Left ventricle myocardium superior (tissue), 1 donor: ENCODE measurements at places on chromosomes 2 and 18.

GRCh38 chr2:67733517-67733916 is 329.3 kb downstream of the C1D start:
- no peak for DNase-seq

GRCh38 chr2:43814711-43815110 is 23.9 kb downstream of the ABCG5 start:
- no peak for DNase-seq

DNA sequence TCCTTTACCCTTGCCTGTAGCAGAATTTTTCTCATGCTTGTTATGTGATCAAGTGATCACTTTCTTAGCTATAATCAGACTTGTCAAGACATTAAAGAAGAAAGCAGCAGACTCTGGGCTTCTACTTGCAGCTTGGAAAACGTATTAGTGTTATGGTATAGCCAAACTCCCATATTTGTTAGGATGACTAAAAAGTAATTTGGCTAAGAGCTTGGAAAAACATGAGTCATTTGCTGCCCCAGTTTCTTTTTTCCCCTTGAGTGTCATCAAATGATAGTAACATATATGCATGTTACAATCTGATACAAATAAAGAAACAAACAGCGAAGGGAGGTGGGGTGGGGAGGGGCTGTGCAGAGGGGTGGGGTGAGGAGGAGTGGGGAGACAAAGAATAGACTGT is 155.5 kb downstream of the IKZF2 start:
- DNase-seq, result no peak

DNA sequence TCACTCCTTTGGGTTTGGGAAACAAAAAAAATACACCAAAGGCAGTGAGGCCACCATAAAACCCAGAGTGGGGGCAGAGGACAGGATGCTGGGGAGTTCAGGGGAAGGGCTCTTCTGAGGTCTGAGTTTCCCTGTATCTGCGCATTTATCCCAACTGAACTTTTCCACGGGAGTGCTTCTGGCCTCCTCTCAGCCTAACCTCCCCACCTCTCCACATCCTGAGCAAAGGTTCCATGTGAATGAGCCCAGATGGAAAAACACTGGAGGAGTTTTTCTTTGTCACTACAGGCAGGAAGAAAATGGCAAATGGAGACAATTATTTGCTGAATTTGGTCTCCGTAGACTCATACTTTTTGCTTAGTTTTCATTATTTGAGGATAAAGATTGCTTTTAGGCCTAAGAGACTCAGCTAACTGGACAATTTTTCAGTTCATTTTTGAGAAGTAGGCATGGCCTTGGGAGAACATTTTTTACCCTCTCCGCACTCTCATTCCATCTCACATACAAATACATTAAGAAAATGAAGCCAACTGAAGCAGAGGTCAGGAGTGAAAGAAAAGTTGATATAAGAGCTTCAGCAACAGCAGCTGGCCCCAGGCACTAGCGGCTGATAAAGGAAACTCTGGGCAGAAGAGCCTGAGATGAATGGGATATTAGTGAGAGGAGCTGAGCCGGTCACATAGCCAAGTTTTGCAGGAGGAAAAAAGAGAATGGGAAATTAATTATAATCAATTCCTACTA is 82.6 kb upstream of the CYP1B1 start:
- DNase-seq, result peak; percentile 48

DNA sequence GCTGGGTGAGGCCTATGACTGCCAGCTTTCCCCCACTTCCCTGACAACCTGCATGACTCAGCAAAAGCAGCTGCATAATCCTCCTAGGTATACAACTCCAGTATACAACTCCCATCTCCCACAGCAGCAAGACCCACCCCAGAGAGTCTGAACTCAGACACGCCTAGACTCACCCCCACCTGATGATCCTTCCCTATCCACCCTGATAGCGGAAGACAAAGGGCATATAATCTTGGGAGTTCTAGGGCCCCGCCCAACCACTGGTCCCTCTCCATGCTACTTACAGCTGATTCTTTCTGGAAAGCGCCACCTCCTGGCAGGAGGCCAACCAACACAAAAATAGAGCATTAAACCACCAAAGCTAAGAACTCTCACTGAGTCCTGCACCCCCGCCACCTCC is 296.5 kb downstream of the DCC start:
- no peak for DNase-seq

DNA sequence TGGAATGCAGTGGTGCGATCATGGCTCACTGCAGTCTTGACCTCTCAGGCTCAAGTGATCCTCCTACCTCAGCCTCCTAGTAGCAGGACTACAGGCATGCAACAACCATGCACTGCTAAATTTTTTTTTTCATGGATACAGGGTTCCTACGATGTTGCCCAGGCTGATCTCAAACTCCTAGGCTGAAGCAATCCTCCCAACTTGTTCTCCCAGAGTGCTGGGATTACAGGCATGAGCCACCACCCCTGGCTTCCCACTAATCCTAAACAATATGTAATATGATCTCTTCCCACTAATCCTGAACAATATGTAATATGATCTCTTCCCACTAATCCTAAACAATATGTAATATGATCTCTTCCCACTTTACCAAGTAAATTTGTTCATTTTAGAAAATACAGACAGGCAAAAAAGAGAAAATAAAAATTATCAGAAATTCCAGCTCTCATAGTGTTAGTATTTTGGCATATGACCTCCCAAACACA is 33.7 kb upstream of the C18orf32 start:
- no peak for DNase-seq

GRCh38 chr2:161352719-161353118 is 44.5 kb downstream of the PSMD14 start:
- DNase-seq, result no peak

DNA sequence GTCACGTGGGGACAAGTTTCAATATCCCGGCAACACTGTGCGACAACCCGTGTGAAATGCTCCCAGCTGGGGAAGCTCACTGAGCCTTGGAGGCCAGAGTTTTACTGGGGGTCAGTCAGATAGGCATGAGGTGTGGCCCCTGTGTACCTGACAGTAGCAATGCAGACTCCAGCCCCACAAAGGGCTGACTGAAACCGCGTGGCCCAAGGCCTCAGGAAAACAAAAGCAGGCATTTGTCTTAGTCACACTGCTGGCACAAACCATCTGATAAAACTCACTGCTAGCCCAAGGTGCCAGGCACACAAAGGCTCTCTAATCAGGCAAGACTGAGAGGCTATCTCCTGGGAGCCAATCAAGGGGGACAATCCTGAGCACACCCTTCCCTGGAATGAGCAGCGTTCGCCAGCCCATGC is 786.6 kb upstream of the RAB6C start:
- DNase-seq, result no peak

GRCh38 chr2:232653441-232653840 is 20.0 kb downstream of the EFHD1 start:
- DNase-seq, result no peak

- no peak for DNase-seq
These were observed 9.5 kb downstream of the KCMF1 start for GRCh38 chr2:84980263-84980983.

DNA sequence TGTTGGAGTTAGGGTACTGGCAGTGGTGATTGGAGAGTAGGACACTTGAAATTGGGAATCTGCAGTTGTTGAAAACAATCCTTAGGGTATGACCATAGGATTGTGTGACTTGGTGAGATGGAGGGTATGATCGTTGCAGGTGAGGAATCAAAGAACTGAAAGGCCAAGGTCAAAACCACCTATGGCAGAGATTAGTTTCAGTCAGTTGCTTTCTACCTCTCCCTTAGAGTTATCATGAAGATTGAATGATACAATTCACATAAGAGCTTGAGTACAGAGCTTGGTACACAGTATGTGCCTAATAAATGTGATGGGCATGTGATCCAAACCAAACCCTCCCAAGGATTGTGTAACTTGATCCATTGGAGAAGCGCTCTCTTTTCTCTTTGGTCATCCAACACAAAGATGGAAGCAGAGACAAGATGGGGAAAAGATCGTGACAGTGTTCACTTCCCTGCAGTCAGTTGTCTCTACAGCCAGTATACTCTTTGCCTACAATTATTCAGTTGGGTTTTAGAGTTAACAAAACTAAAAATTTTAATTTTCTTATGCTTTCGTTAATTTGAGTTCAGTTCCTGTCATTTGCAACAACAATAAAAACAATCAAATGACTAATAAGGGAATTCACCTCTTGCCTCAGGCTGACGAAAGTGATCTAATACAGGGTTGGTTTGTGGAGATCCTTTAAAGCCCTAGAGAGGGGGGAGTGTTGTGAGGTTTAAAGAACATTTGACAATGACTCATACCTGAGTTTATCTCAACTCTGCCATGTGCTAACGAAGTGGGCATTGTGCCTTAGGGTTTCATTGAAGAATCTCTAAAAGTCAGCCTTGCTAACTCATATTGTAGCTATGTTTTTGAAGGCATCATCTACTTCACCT is 14.8 kb upstream of the SMAD2 start:
- no peak for DNase-seq

GRCh38 chr2:241959751-241960269 is 90.3 kb downstream of the RTP5 start:
- DNase-seq, result no peak

DNA sequence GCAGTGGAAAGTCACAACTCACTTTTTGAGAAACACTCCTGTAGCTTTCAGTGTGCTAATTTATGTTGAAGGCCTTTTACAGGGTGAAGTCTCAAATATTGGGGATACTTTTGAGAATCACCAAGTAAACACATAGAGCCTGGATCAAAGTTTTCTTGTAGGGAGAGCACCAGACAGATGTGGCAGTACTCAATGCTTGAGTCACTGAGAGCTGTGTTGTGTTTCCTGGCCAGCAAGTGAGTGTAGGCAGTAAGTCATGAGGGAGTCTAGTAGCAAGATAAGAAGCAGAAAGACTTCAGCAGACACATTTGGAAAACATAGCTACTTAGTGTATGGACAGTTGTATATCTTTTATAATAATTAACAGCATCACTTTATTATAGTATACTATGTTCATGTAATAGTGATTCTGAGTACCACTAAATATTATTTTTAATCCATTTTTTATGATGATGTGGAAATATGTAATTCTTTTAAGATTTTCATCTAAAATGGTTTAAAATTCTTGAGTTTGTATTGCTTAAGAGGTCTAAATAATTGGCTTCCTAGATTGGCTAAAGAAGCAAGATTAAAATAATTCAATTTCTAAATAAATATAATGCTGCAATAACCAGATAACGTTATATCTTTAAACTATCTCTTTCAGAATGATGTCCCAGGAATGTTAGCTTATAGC is 12.8 kb downstream of the PSMD1 start:
- DNase-seq, result no peak

GRCh38 chr2:58702302-58702885 is 461.3 kb upstream of the FANCL start:
- no peak for DNase-seq

DNA sequence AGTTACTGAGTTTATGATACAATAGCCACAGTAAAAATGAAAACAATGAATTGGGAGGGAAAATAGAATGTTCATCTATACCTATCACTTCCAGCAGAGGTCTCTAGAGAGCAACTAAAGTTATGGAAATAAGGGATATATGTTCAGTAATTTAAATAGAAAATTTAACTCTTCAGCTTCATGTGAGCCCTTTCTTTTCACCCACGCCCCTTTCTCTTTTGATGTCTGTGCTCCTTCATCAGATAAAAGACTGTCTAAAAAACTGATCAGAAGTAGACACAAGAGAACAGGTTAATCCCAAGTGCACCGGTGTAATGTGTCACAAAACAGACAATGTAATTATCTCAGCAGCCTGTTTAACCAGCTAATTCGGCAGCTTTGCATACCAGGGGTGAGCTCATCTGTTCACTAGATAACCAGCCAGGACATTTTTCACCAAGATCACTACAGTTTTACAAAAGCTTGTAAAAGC is 238.5 kb upstream of the ERBB4 start:
- DNase-seq, result no peak

GRCh38 chr18:38307914-38308313 is 742.3 kb upstream of the CELF4 start:
- DNase-seq, result no peak

DNA sequence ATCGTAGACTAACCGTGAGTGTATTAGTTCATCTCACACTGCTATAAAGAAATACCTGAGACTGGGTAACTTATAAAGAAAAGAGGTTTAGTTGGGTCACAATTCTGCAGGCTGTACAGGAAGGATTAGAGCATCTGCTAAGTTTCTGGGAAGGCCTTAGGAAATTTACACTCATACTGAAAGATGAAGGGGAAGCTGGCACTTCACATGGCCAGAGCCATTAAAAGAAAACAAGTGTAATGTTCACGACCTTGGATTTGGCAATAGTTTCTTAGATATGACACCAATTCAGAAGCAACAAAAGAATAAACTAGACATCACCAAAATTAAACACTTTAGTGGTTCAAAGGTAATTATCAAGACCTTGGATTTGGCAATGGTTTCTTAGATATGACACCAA is 23.8 kb downstream of the ABCB11 start:
- no peak for DNase-seq

- peak; percentile 36 for DNase-seq
These were observed 47.9 kb downstream of the MEMO1 start for GRCh38 chr2:31962757-31963361.

- DNase-seq, result no peak
These were observed 305.2 kb downstream of the CDH2 start for GRCh38 chr18:27871726-27872125.

DNA sequence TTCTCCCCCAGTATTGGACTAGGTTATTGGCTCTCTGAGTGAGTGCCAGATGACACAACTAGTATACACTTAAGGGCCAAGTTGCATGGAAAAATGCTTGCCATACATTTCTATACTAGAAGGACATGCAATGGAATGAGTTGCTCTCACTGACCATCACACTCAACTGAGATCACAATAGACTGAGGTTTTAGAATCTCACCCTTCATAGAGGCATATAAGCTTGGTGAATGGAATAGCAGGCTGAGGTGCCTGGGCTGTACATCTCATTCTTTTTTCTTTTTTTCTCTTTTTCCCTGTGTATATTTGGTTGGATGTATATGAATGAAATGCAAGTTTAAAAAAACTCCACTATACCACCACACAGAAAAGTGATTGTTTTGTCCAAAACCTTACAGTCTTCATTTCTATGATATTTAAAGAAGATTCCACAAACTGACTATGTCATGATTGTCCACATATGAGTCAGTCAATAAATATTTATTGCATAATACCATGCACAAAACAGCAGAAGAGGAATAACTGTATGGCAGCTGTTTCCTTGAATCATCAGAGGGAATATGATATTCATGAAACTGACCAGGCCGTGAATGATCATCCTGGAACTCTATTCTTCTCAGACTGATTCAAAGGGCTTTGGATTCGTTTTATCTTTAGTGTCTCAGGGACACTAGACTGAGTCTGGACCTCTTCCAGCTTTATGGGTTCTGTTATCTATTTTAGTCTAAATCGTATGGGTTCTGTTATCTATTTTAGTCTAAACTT is 122.6 kb upstream of the STK17B start:
- no peak for DNase-seq

DNA sequence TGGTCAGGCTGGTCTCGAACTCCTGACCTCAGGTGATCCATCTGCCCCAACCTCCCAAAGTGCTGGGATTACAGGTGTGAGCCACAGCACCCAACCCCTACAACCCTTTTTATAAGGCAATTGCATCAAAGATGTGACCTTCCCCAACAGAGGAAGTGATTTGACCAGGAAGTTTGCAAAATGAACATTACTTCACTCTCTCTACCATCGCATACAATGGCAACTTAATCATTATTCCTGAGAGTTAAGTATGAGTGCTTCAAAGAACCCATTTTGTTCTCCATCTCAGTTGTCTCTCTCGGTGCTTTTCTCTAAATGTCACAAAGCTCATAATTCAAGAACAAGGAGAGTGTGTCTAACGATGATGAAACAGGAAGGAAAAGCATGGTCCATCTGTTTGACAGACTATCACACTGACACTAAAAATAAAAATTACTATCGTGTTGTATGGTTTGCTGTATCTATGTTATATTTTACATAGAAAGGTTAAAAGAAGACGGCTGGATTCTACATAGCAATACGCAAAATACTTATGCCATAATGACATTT is 18.1 kb upstream of the CREG2 start:
- DNase-seq, result no peak

GRCh38 chr18:54388203-54389142 is 30.8 kb downstream of the C18orf54 start:
- no peak for DNase-seq
